ENCODE measurements at places on chromosomes 12 and 14.
A peak's percentile ranks its signal among the peaks of the same experiment; 100 is the strongest.

- no peak for DNase-seq
Observed at GRCh38 chr14:22418631-22419030, 170.4 kb downstream of the DAD1 start.

GRCh38 chr14:35989736-35990135, 163.6 kb downstream of the BRMS1L start:
- no peak for DNase-seq

- no peak for DNase-seq
Observed at GRCh38 chr14:101217616-101218371, 314.3 kb upstream of the RTL1 start.

DNA sequence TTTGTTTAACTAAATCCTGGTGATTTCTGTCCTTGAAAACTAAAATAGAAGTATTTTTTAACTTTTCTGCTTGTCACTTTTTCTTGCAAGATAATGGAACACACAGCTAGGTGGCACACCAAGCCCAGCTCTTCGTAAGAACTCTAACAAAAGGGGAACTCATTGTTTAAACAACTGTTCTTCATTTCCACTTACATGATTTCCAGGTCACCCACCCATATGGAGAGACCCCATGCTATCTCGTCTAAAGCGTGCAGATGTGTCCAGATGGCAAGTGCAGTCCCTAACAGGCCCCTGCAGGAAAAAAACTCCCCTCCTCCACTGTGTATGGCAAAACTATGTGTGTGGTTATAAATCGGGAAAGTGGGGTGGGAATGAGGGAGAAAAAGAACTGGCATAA, 43.3 kb upstream of the NT5DC3 start:
- peak; percentile 57 for DNase-seq

GRCh38 chr12:13079440-13079906, 24.0 kb downstream of the GSG1 start:
- DNase-seq = no peak

DNA sequence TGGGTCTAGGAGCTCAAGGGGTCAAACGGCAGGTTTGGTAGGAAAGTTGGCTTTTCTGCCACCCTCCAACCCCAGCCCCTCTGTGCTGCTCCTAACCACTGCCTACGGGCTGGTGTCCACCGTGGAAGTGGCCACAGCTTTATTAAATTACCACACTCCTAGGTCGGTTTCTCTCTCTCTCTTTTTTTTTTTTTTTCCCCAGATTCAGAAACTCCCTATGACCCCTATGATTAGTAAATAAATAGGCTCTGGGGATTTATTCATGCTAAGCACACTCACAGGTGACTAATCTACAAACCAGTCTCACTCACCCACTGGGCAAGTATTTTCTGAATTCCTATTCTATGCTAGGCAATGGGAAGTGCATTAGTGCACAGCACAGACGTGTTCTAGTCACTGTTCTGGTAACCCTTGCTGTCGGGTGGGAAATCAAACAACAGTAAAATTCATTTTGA, 8.7 kb upstream of the DDX47 start:
- no peak for DNase-seq

GRCh38 chr12:92208613-92209121, 63.0 kb upstream of the BTG1 start:
- DNase-seq = peak; percentile 82

GRCh38 chr14:31835049-31835448, 242.1 kb upstream of the ARHGAP5 start:
- no peak for DNase-seq

GRCh38 chr12:27709932-27710591, 570 bp upstream of the MRPS35 start:
- no peak for DNase-seq

GRCh38 chr12:121733849-121734248, 21.3 kb downstream of the TMEM120B start:
- DNase-seq = no peak

GRCh38 chr14:39043352-39043943, 59.6 kb downstream of the SEC23A start:
- DNase-seq = no peak

- DNase-seq = no peak
Observed at GRCh38 chr12:39065455-39065854, 160.1 kb upstream of the CPNE8 start.

DNA sequence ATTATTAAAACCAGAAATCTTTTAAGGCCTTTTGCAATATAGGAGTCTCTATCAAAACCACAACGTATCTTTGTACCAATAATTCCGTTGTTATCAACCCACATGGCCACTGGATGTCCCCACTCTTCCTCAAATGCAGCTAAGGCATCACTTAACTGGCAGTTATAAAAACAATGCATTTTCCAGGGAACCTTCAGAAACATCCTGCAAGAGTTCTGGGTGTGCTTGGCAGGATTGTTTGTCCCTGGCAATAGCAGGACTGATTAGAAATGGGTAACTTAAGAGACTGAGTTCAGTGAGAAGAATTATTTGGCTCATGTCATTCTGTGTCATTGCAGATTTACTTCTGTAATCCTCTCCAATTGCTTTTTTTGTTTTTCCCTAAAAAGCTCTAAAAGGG, 112.0 kb downstream of the SLC15A5 start:
- DNase-seq = peak; percentile 59

DNA sequence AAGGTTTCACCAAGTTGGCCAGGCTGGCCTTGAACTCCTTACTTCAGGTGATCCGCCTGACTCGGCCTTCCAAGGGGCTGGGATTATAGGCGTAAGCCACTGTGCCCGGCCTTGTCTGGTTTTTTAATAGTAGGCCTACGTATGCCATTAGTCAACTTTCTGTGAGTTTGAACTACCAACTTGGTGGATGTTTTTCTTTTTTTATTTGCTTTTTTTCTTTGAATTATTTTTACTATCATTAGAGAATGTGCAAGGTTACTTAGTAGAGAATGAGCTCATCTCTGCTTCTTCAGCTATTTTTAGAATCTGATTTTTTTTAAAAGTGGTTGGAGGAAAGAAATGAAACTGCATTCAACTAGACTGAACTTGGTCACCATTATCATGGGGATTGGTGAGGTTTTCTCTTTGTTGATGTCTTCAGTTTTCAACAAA, 51.4 kb downstream of the HMGA2 start:
- DNase-seq = peak; percentile 68

DNA sequence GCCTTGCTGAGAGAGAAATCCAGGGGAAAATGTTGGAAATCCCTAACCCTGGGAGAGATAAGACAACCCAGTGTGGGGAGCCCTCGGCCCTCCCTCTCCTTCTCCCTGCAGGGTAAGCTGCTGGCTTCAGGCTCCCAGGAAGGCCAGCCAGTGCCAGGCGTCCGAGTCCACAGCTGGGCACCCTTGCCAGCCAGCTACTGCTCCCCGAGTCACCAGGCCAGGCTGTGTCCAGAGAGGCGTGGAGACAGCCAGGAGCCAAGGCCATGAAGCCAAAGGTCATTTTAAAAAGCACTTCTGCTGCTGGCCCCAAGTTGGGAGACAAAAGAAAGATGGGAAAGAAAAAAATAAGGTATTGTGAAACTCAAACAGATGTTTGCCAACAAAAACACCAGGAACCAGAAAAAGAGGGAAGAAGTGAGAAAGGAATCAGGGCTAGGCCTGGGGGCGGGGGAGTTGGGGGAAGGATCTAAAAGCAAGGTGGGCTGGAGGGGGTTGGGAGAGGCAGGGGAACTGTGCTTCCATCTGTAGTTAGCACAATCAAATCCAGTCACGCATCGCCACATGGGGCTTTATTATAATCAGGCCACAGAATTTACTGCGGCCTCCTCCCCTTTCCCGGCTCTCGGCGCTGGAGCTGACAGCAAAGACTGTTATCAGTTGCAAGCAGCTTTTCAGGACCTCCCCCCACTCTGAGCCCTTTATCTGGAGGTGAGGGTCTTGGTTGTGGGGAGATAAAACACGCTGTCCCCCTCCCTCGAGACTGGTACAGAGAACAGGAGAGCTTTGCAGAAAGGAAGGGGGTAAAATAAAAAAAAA, 33.5 kb downstream of the RBM19 start:
- DNase-seq = peak; percentile 4

GRCh38 chr14:60561845-60562746, 53.1 kb downstream of the SIX6 start:
- DNase-seq = peak; percentile 78

- DNase-seq = no peak
Observed at GRCh38 chr12:15772405-15773018, 16.7 kb downstream of the EPS8 start.

DNA sequence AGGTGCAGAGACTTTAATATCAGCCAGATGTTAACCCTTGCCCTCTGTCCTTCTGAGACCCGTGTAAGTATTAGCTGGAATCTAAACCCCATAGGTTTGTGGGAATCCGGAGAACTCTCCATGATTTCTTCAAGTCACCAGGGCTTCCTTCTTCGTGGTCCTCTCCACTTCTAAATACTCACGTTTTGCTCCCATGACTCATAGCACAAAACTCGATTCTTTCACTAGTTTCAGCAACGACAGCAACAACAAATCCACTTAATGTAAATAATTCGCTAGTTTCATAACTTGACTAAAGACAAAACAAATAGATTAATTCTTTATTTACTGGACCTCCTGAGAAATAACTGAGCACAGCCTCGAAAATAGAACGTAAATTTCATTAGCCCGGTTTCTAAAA, 4.4 kb upstream of the CLEC2A start:
- DNase-seq = no peak

GRCh38 chr12:56258820-56259183, 618 bp upstream of the ANKRD52 start:
- DNase-seq = no peak

DNA sequence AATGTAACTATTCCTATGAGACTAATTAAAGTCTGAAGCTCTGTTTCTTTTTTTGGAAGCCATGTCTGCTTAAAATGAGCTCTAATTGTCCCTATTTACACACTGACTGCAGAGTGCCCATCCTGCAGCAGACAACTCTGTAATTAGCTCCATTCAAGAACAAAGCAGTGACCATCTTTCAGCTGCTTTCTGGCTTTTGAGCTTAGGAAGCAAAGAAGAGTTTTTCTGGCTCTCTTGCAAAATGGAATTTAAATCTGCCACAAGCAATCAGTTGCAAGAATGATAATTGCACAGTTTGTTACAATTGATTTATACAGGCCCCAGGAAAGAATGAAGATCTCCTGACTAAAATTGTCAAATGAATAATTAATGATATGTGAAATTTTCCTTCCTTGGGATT, 83.4 kb downstream of the GAS2L3 start:
- DNase-seq = no peak

DNA sequence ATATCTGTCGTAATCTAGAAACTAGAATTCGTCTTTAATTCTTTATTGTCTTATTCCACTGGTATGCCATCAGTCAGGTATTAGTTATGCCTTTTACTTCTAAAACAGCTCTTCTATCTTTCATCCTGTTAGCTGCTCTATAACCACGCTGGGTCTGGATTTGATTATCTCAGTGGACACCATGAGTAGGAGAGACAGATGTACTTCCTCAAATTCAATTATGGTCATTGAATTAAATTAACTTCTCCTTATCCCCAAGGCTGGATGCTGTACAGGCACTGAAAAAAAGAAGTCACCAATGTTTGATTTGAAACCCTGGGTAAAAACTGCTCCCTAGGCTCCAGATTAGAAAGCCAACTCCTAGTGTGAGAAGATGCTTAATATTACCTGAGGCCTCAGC, 107.3 kb downstream of the PIK3C2G start:
- DNase-seq = no peak

- peak; percentile 6 for DNase-seq
Observed at GRCh38 chr14:106039400-106039799, 513.0 kb downstream of the TMEM121 start.

DNA sequence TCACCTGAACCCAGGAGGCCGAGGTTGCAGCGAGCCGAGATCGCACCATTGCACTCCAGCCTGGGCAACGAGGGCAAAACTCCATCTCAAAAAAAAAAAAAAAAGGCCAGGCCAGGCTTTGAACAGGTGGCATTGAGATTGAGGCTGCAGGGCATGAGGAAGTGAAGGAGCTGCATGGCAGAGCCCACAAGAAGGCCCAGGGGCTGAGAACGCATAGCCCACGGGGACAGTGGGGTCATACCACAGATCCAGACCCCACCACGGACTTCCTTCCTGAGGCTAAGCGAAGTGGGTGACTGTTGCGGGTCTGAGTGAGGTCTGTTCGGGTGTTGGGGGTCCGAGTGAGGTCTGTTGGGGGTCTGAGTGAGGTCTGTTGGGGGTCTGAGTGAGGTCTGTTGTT, 7.8 kb downstream of the JAG2 start:
- no peak for DNase-seq

DNA sequence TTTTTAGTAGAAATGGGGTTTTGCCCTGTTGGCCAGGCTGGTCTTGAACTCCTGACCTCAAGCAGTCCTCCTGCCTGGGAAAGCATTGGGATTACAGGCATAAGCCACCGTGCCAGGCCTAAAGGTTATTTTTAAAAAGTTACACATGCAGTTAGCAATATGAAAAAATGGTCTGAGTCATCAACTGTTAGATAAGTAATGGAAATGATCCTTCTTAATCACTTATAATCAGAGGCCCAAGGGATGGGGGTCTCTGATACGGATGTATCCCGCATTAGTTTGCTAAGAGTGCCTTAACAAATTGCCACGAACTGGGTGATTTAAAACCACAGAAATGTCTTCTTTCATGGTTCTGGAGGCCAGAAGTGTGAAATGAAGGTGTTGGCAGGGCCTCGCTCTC, 54.1 kb upstream of the FERMT2 start:
- peak; percentile 22 for DNase-seq

DNA sequence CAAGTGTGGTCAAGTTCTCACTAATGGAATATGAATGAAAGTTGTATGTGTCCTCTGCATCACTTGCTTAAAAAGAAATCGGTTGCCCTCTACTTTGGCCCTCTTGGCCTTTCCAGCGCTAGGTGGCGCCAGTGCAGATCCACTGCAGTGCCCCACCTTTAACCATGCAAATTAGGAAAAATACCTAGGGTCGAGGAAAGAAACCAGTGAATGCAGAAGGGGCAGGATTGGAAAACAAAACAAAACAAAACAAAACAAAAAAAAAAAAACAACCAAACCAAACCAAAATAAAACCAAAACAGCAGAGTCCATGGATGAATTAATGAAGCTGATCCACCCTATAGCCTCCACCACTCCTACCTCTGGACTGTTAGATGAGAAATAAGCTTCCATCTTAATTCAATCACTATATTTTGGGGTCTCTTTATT, 12.9 kb upstream of the NEMF start:
- DNase-seq = peak; percentile 77

GRCh38 chr14:79614448-79614847, 596.9 kb downstream of the DIO2 start:
- no peak for DNase-seq

- no peak for DNase-seq
Observed at GRCh38 chr12:3127832-3128231, 50.7 kb downstream of the TSPAN9 start.

- DNase-seq = no peak
Observed at GRCh38 chr14:33508126-33509062, 442.5 kb downstream of the EGLN3 start.

DNA sequence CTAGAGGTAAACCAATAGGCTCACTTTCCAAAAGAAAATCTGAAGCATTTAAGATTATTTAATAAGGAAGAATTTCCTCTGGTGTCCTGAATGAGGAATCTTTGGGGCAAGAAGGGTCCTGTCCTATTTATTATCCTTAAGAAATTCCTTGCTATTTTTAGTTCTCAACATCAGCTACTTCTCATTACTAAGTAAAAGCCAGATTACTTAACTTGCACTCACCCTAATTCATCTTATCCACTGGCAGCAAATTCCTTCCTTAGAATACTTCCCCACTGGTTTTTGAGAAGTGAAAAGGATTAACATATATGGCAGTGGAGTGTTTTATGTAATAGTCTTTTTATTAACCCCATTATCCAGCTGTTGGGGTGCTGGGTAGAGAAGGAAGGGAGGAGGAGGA, 767.7 kb downstream of the DIO2 start:
- no peak for DNase-seq

GRCh38 chr14:67539116-67539515, 6.0 kb downstream of the PLEKHH1 start:
- no peak for DNase-seq

Data from myocyte (in vitro differentiated cells).